ENCODE measurements at places on chromosomes 12 and 14.

DNA sequence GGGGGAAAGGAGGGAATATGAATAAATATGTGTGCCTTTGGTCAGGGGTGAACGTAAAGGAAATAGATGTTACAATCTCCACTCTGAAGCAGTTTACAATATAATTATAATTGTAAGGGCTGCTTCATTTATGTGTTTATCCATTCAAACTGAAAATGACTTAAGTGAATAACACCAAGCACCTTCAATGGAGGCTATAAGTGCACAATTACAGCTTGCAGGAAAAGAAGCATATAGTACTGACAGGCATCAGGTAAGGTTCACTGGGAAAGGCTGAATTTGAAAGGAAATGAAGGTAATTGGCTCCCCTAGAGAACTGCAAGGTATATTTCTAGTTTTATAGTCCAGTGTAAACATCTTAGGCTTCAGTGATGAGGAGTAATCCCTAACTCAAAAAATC is 192.7 kb downstream of the STXBP6 start:
- DNase-seq, result no peak

GRCh38 chr12:75635606-75636444 is 124.4 kb upstream of the KRR1 start:
- DNase-seq, result no peak

GRCh38 chr12:122681814-122682213 is 21.3 kb downstream of the HCAR2 start:
- DNase-seq, result no peak

- DNase-seq, result peak; percentile 4
Measured at GRCh38 chr14:101559624-101560533, 1.4 kb upstream of the DIO3 start.

DNA sequence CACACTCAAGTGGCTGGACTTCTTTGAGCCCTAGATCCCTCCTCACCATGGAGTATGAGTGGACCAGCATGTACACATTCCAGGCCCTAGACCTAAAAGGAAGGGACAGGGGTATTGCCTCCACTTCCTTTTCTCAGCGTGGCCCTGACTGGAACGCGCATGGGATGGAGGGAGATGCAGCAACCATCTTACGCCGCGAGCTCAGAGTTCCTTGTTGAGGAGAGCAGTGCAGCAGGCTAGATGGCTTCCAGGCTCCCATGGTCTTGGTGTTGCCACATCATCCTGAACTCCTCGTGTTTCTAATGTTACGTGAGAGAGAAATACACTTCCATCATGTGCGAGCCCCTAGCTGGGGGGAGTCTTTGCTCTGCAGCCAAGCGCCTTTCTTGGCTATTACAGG is 61.8 kb upstream of the DIO3 start:
- no peak for DNase-seq

- no peak for DNase-seq
Measured at GRCh38 chr14:60989599-60989998, 8.6 kb downstream of the SLC38A6 start.
